Hematopoietic multipotent progenitor cell treated with erythropoietin and hydrocortisone succinate and interleukin-3 and kit ligand, for 8 days (in vitro differentiated cells): ENCODE measurements at places on chromosomes 16 and 17.
A peak's percentile ranks its signal among the peaks of the same experiment; 100 is the strongest.

DNA sequence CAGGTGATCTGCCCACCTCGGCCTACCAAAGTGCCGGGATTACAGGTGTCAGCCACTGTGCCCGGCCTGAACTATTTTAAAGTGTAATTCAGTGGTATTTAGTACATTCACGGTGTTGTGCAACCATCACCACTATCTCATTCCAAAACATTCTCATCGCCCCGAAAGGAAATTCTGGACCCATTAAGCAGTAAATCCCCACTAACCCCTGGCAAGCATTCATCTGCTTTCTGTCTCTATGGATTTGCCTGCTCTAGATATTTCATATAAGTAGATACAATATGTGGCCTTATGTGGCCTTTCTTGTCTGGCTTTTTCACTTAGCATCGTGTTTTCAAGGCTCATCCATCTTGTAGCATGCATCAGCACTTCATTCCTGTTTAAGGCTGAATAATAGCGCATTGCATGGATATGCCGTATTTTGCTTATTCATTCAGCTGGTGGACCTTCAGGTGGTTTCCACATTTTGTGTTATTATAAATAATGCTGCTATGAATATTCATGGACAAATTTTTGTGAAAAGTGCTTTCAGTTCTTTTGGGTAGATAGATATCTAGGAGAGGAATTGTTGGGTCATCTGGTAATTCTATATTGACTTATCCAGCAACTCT lies 8.4 kb upstream of the HERPUD1 start:
- DNase-seq, result no peak

GRCh38 chr16:85239239-85239638 lies 127.0 kb upstream of the CIBAR2 start:
- DNase-seq, result no peak

DNA sequence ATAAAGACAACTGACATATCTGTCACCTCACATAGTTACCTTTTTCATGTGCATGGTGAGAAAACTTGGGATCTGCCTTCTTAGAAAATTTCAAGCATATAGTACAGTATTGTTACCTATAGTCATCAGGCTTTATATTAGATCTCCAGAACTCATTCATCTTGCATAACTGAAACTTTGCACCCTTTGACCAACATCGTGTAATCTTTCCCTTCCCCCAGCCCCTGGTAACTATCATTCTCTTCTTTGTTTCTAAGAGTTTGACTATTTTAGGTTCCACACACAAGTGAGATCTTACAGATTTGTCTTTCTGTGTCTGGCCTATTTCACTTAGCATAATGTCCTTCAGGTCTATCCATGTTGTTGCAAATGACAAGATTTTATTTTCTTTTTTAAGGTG lies 22.9 kb upstream of the TBX4 start:
- no peak for DNase-seq

GRCh38 chr16:65044873-65045272 lies 77.0 kb downstream of the CDH11 start:
- DNase-seq, result no peak

GRCh38 chr17:82012640-82013295 lies 9.9 kb downstream of the CENPX start:
- no peak for DNase-seq

DNA sequence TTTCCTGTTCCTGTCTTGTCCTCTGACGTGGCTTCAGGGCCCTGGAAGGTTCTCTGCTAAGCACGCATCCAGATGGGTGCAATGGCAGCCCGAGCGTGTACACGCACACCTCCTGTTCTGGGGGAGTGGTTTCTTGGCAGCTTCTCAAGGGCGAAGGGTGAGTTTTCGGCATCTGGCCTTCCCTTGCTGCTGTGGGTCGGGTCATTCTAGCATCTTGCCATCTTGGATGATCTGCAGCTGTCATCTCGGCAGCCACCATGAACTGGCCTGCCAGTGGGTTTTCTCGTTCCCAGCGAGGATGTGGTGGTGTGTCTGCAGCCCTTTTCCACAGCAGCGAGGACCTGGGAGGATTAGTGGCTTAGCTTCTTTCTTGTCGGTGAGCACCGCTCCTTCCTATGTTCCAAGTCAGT lies 10.6 kb downstream of the MSI2 start:
- DNase-seq, result no peak

- no peak for DNase-seq
Measured at GRCh38 chr16:23608194-23608593, 12.1 kb upstream of the NDUFAB1 start.

GRCh38 chr16:57522960-57523359 lies 13.4 kb downstream of the CCDC102A start:
- no peak for DNase-seq

GRCh38 chr17:75565066-75565465 lies 22.5 kb upstream of the MYO15B start:
- DNase-seq, result no peak

DNA sequence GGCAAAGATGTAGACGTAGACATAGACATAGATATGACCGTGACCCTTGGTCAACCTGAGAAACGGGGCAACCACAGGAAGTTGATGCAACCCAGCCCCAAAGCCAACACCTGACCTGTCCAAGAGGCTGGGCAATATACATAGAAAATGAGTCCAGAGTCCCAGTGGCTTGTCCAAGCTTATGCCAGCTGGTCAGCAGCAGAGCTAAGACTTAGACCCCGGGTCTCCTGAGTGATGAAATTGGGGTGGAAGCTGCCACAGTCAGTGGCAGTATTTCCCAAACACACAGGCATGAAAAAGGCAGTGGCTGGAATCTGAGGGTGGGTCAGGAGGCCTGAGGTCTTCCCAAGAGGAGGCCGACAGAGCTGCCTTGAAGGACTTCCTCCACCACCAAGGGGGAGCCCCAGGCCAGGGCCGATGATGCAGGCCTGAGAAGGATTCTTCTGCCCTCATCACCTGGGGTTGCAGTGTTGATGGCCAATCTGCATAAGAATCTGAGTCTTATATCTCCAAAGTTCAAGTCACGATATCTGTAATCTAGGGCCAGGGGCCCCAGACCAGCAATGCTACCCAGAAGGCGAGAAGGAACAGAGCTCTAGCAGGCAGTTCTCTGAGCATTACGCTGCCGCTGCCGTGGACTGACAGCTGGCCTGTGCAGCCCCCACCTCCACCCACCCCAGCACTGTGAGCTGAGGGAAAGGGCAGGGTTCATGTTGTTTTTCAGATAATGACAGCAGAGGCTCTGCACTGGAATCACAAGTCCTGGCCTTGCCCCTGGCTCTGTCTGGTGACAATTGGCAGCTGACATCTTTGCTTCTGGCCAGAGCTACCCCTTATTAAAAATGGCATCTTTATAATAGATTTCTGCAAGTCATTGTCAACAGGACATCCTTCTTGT lies 72.7 kb downstream of the GNAO1 start:
- peak; percentile 28 for DNase-seq

- DNase-seq, result no peak
Measured at GRCh38 chr16:35176449-35176848, 1717.0 kb downstream of the TP53TG3F start.

DNA sequence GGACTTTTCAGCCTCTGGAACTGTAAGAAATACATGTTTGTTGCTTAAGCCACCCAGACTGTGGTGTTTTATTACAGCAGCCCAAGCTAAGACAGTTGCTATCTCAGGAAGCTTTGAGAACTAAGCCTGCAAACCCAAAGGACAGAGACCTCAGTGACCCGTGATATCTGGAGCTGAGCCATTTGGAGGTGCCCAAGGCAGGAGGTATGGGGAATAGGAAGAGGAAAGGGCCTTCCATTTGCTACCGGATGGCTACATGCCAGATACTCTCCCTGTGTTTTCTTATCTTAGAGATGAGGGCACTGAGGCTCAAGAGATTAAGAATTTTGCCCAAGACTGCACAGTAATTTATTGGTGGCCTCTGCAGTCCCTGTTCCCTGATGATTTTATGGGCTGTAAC lies 622.1 kb upstream of the CDH5 start:
- peak; percentile 18 for DNase-seq

- DNase-seq, result no peak
Measured at GRCh38 chr16:17313085-17313611, 157.6 kb downstream of the XYLT1 start.

DNA sequence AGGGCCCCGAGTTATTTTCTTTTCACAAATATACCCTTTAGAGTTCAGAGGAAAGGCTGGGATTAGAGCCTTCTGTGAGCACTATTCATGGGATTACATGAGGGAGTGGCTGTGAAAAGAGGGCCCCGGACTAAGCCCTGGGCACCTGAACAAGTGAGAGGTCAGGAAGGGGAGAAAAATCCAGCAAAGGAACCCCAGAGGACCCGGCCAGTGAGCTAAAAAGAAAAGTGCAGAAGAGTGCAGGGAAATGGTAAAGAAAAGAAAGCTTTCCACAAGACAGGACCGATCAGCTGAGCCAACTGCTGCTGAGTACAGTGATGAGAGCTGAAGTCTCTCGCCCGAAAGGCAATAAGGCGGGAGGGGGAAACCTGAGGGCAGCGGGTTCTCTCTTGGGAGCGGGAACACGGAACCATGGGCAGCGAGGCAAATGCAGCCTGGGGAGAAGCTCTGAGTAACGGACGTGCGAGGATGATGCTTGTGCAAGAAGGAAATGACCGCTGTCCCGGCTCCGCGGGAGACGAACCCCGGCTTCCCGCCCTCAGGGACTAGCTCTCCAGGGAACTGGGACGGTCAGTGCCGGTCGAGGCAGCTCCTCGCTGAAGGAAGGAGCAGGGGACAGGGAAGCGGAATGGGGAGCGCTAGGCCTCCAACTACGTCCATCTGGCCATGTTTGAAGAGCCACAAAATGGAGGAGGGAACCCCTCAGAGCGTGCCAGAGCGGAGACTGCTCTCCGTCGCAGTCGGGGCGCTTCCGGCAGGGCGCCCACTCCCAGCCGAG lies 665 bp upstream of the ALDH3A2 start:
- DNase-seq, result peak; percentile 45

GRCh38 chr17:50944054-50944901 lies 78.1 kb upstream of the TOB1 start:
- DNase-seq, result peak; percentile 81

- DNase-seq, result no peak
Measured at GRCh38 chr17:31493656-31494155, 102.2 kb downstream of the RAB11FIP4 start.

DNA sequence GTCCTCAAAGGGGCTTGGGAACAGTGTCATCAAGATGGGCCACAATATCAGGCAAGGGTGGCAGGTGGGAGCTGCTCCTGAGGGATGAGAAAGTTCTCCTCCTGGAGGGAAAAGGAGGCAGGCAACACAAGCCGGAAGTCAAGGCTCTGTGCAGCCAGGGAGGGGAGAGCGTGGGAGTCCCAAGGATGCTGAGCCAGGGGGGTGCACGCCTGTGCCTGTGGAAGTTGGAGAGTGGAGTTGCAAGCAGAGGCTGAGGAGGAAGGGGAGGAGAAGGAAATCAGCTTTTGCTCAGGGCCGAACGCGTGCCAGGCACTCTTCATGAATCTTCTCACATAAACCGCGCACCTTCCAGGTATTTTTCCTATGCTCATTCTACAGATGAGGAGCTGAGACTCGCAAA lies 7.4 kb upstream of the SLC13A2 start:
- no peak for DNase-seq

DNA sequence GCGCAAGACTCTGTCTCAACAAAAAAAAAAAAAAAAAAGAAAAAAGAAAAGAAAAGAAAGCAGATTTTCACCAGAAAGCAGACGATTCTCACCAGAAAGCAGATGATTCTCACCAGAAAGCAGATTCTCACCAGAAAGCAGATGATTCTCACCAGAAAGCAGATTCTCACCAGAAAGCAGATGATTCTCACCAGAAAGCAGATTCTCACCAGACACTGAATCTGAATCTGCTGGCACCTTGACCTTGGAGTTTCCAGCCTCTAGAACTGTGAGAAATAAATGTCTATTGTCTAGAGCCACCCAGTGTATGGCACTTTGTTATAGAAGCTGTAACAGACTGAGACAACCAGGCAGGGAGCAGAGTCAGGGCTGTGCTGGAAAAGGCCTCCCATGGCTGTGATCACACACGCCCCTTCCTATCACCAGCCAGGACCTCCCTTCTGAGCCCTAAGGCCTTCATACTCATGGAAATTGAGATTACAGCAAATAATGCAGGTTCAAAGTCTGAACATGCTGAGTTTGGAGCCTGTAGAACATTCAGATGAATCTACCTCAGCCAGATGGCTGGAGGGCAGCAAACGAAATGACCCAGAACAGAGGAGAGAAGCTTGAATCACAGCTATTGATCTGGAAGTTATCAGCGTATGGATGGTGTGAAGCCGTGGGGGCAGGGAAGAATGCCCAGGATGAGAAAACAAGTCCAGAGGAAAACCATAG lies 309.3 kb downstream of the SLC39A11 start:
- DNase-seq, result no peak
